Nasal cavity respiratory epithelium epithelial cell of viscerocranial mucosa (primary cell): ENCODE measurements at places on chromosomes 12 and 14. TPM values are rescaled to one million over a fixed set of nuclear protein-coding genes. Genes with fewer than 3 reads are reported as not detected.

Gene MIP
- total RNA-seq: not detected in 2 replicates

Gene HHIPL1
- 1.0 and 1.7 TPM in 2 replicates for total RNA-seq

Gene RNASE3
- not detected in 2 replicates for total RNA-seq

Gene COQ6
- 13.5 and 15.4 TPM in 2 replicates for total RNA-seq

Gene GUCY2C
- total RNA-seq: under 0.01 TPM in 1 of 2 replicates, not detected in the other

Gene BIN2
- total RNA-seq: not detected in 2 replicates

Gene COQ10A
- 2.9 and 4.1 TPM in 2 replicates for total RNA-seq

Gene KCNC2
- total RNA-seq: not detected in 2 replicates

Gene LBHD2
- not detected in 2 replicates for total RNA-seq

Gene TAPBPL
- 2.4 and 18.9 TPM in 2 replicates for total RNA-seq

Gene FAM186B
- total RNA-seq: 0.34 and 0.57 TPM in 2 replicates

Gene IGF1
- not detected in 2 replicates for total RNA-seq

Gene SERPINA5
- not detected in 2 replicates for total RNA-seq

Gene PYGL
- 105 and 139 TPM in 2 replicates for total RNA-seq

Gene CIROP
- not detected in 2 replicates for total RNA-seq

Gene TRIM9
- total RNA-seq: under 0.01 and 0.64 TPM in 2 replicates

Gene P2RX2
- total RNA-seq: not detected in 2 replicates

Gene LTB4R
- total RNA-seq: 5.5 and 20.0 TPM in 2 replicates

Gene PIK3C2G
- 0.28 and 1.7 TPM in 2 replicates for total RNA-seq

Gene REP15
- total RNA-seq: 0.34 and 2.3 TPM in 2 replicates

Gene ING4
- total RNA-seq: 11.6 and 24.5 TPM in 2 replicates

Gene IL22
- total RNA-seq: not detected in 2 replicates

Gene DNAI7
- under 0.01 and 0.07 TPM in 2 replicates for total RNA-seq

Gene ASPG
- total RNA-seq: under 0.01 and 0.71 TPM in 2 replicates

Gene ANKRD33
- total RNA-seq: not detected in 2 replicates

Gene YY1
- 48.5 and 69.1 TPM in 2 replicates for total RNA-seq

Gene ZDHHC22
- not detected in 2 replicates for total RNA-seq

Gene BDKRB1
- 0.71 and 2.1 TPM in 2 replicates for total RNA-seq
